NCI-H748 treated with DMSO at 0.1 percent for 48 hours (cell line): ENCODE measurements at places on chromosomes 3 and 15.

GRCh38 chr3:18499301-18499700 lies 74.2 kb upstream of the SATB1 start:
- no peak for DNase-seq

GRCh38 chr3:14369675-14370669 lies 32.4 kb upstream of the SLC6A6 start:
- no peak for DNase-seq

DNA sequence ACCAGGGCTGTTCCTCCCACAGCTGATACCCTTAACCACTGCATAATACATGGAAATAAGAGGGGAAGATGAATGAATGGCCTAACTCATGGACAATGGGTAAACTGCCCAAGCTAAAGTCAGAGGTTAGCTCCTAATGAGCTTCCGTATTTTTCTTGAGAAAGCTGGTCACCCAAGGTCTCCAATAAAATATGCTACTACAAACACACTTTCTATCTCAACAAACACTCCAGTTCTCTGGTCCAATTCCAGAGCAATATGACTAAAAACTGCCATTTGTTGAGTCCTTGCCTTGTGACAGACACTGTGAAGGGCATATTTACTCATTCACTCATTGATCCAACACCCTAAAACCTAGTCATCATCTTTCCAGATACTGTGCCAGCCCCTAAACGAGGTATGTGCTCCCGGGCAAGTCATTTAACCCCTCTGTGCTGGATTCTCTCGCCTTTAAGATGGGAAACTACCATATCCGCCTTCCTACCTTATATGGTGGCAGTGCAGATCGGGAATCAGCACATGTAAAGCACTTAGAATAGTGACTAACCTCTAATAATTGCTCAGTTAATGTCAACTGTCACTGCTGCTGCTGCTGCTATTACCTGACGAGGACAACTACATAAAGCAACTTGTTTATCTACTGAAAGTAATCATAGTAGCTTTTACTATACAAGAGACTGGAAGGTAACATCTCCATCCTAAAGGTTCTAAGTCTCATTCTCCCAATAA lies 89.1 kb downstream of the XXYLT1 start:
- no peak for DNase-seq

- DNase-seq, result peak; percentile 49
These were observed 133.3 kb upstream of the CHL1 start for GRCh38 chr3:63095-63765.

GRCh38 chr3:62284442-62284841 lies 88.9 kb downstream of the FEZF2 start:
- no peak for DNase-seq

DNA sequence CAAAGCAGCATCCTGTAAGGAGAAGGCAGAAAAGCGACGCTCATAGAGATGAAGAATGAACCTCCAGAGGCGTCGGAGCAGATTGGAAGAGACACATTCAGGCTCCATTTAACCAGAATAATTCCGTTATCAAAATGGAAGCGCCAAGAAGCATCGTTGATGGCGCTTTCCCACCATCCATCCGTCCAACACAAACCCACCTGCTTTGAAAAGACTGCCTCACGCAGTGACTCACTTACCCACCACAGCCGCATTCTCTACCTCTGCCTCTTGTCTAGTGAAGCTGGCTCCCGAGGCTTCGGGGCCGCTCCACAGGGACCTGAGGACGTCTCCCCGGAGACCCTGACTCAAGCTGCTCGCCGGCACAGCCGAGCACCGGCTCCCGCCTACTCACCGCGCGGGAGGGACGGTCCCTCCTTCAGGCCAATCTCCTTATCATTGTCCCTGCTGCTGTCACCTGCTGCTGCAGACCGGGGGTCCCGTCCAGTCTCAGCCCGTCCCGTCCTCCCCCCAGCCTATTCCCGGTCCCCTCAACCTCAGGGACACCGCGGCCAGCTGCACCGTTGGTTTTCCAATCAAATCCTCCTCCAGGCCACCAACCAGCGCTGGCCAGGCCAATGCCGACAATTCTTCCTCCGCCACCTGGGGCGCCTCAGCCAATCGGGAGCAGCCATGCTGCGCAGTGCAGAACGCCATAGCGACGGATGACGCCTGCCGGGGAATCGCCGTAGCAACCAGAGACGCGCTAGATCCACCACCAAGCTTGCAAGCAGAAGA lies at the start of gene NEK10:
TSS of gene NEK10 (minus strand) at position 553 of the 777 bp plus-strand sequence. CDS start 16,501 bp downstream, outside the sequence.
- DNase-seq, result peak; percentile 57

- no peak for DNase-seq
These were observed 67.5 kb downstream of the SPRED1 start for GRCh38 chr15:38320181-38320580.

DNA sequence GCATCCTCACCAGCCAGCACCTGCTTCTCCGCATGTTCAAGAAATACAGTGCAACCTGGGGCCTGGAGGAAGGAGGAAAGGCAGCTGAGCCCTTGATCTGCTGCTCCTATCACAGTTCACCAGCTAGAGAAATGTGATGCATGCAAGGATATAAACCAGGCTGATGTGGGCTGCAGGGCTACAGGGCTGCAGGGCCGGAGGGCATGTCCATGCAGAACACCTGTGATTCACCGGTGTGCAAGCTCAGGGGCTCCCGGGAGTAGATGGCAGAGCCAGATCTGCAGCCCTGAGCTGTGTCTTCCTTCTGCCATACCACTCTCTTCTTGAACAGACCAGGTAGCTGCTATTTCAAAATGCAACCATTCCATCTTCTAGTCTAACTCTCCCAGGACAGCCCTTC lies 84.9 kb downstream of the HMG20A start:
- no peak for DNase-seq

DNA sequence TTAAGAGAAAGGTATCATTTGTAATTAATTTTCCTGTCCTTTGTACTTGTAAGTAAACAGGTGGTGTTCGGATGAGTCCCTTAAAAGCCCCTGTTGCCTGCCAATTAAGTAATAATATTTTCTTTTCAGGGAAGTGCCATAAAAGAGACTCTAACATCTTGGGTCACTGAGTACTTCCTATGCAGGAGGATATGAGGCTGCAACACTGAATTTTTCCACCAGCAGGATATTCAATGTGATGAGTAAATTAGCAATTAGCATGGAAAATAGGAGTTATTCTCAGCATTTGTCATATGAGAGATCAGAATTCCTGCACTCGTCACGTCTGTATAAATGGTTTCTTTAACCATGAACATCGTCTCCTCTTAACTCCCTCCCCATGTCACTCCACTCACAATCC lies 45.4 kb downstream of the WWTR1 start:
- no peak for DNase-seq

DNA sequence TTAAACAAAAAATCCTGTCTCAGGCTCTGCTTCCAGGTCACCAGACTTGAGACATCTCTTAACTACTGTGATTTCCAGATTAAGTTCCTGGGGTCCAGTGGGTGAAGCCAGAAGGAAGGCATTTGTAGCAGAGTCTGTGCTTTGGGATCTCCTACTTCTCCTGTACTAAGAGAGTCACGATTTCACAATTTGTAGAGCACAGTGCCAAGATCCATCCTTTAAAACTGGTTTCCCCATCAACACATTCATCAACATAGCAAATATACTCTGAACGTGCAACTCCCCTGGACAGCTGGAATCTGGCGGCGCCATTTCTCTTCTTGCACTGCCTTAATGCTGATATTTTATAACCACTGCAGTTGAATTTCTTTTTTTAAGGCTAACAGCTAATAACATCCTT lies 33.2 kb downstream of the CDCP1 start:
- no peak for DNase-seq

DNA sequence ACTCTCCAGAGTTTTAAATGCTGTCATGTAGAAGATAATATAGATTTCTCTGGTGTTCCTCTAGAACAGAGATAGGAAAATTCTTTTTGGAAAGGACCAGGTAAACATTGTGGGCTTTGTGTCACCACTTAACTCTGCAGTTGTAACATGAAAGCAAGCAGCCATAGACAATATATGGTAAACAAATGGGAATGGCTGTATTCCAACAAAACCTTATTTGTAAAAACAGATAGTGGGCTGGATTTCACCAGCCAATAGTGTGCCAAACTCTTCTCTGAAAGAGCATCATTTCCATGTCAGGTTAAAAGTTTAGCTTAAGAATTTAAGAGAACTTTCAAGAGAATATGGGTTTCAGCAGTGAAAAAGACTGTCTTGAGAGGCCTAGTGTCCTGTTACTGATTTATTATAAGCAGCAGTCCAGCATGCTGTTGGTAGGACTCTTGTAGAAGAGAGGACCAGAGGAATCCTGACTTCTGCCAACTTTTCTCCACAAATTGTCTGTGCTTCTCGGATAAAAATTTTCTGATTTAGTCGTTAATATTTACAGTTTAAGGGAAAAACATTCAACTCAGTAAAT lies 107.7 kb downstream of the TCF12 start:
- DNase-seq, result no peak

GRCh38 chr3:196049653-196050052 lies 32.2 kb downstream of the TFRC start:
- no peak for DNase-seq

- DNase-seq, result peak; percentile 10
These were observed 219.9 kb downstream of the TCF12 start for GRCh38 chr15:57138349-57138788.

- no peak for DNase-seq
These were observed 180.9 kb upstream of the ROPN1 start for GRCh38 chr3:124172816-124173215.

DNA sequence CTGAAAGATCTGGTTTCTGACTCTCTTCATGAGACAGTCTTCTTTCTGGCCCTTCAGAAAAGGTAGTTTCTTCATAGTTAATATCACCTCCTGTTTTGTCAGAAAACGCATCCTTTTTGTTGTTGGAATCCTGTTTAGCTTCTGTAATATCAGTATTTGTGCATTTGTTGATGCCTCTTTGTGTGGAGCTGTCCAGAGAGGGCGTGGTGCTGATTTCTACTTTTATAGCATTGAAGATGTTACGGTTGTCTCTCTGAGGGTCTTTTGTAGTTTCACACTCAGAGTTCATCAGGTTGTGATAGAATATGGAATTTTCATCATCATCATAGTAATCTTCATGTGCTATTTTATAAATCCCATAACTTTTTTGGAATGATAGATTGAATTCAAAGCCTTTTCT lies 8.9 kb downstream of the GPR149 start:
- DNase-seq, result no peak

GRCh38 chr3:27978440-27978839 lies 256.3 kb upstream of the EOMES start:
- no peak for DNase-seq

GRCh38 chr3:149489060-149489690 lies 14.7 kb downstream of the TM4SF4 start:
- no peak for DNase-seq

DNA sequence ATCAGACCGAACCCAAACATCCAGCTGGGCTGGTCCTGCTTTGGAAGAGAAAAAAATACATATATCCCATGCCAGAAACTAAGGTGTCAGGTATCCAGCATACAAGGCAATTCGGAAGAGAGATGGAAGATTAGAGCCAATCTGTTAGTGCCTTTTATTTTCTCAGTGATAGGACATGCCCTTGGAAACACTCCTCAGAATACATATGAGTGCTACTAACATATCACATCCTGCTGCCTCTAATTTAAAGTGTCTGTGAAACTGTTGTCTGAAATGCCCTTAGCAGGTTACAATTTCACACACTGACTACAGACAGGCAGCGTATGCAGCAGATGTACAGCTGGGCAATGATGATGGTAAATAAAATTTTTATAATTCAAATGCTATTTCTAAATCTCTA lies 78.9 kb downstream of the RBPMS2 start:
- no peak for DNase-seq

DNA sequence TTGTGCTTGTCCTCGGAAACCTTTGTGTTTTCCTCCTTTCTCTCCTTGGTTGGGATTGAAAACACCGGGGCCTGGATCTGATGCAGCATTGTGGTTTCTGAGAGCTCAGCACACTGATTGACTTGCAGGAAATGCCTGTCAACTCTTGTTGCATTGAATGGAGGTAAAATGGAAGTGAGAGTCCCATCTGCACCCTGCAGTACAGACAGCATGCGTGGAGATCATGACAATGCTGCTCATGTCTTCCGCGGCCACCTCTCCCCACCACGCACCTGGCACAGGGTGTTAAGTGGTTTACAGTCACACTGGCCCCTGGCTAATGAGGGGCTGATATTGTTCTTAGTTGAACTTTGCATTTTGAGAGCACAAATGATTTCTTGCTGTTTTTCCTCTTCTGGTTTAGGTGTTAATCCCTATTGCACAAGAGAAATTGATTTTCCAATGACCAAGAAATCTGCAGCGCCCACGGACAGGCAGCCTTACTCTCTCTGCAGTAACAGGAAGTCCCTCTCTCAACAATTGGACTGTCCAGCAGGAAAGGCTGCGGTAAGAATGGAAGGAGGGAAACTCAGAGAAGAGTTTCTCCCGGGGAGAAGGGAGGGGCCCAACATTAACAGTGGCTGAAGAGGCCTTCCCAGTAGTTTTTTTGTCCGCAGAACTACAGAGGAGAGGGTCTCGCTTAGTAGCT lies 58.5 kb downstream of the STARD5 start:
- DNase-seq, result no peak

DNA sequence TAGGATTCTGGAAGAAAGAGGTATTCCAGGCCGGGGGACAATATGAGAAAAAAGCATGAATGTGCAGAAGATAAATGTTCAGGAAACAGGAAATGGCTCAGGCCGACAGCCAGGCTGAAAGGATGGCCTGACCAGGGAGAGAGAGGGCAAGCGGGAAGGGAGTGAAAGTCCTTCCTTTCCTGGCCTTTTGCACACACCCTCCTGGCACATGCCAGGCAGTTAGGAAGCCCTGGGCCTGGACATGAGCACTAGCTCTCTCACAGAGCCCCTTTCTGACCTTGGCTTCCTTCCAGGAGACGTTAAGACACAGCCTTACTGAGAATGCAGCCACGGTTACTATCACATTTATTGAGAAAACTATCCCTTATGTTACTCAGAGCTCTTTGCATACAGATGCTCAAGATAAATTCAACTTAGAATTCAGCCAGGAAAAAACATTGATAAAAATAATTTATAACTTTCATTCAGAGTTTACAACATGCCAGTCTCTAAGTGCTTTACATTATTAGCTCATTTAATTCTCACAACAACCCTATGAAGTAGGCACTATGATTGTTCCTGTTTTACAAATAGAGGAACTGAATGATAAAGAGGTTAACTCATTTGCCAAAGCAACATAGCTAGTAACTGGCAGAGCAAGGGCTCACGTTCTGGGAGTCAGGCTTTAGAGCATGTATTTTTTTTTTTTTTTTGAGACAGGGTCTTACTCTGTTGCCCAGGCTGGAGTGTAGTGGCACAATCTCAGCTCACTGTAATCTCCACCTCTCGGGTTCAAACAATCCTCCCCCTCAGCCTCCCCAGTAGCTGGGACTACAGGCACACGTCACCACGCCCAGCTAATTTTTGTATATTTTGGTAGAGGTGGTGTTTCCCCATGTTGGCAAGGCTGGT lies 39.4 kb upstream of the SMAD3 start:
- no peak for DNase-seq

DNA sequence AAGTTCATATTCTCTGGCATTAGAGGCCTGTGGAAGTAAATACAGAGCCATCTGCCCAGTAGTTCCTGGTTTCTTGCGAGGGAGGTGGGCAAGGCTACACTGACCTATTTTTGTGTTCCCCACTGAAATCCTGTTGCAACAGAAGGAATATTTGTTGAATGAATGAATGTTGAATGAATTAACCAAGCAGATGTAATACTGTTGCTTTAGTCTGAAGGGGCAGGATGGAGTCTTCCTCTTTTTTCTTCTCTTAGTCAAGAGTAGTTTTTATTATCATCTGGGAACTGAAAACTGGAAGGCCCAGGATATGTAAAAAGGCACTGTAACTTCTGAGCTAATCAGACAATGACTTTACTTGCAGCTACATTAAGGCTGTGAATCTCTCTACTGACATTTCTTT lies 17.1 kb downstream of the BLOC1S6 start:
- DNase-seq, result no peak
